NCI-H446 (cell line): ENCODE measurements at places on chromosomes 1 and 21.

DNA sequence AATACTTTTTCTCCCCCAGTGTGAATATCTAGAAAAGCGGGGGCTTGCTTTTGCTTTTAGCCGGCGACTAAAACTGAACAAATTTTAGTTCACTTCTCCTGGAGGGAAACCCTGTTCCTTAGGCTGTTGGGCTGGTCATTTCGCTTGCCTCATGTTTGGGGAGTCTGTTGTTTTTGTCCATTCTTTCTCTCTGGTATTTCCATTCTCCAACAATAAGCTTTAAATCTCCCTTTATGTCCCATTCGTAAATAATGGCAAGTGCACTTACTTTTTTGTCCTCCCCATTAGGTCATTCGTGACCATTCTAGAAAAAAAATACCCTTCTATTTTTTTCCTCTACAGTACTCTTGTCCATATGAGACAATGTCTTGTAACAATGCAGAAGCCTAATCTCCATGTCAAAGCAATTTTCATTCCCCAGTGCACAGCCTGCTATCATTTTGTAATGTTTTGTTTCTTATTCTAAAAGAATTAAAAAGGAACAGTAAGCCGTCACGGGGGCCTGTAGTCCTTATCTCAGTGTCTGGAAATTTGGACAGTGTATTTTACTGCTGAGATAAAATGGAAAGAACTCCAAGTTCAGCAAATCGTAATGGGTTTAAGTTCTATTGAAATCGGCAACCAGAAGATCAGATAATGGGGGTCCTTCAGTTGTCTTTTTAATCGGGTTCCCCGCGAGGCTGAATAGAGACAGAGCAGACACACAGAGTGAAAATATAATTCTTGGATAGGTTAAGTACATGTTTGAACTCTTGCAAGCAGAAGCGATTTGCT, 21.8 kb downstream of the PROX1 start:
- DNase-seq = no peak

- DNase-seq = no peak
Measured at GRCh38 chr1:207055386-207056001, 2.4 kb downstream of the PFKFB2 start.

GRCh38 chr1:185441605-185442004, 124.6 kb upstream of the IVNS1ABP start:
- no peak for DNase-seq

DNA sequence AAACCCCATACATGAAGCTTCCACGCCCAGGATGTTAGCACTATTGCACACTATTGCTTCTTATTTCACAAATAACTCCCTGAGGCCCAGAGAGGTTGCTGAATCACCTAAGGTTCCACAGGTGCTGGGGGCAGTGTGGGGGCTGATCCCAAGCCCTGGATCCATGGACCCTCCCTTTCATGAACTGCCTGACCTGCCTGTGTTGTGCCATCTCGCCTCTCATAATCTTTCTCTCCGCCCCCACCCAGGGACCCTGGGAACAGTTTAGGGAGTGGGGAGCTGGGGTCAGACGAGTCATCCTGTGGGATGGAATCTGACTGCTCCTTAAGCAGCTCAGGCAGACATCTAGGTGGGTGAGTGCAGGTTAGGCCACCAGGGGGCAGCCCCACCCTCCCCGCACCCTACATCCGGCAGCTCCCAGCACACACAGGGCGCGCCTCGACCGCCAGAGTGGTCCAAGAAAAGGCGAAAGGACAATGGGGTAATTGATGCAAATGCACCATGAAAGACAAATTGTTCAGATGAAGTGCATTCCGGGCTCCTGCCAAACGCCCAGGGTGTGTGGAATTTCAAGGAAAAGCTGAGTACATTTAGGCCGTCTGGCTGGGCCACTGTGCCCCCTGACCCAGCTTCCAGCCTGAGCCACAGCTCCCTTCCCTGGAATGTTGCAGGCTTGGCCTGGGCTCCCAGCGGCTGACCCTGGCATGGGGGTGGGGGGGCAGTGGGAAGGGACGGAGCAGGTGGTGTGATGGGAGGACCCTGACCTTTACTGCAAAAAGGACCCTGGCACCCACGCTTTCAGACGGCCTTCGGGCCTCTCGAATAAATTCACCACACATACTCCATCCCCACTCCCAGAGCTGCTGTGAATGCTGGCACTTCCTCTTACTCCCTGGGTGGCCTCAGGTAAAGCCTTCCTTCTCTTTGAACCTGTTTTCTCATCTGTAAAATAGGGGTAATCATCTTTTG, 20.8 kb downstream of the PHLDA3 start:
- no peak for DNase-seq

DNA sequence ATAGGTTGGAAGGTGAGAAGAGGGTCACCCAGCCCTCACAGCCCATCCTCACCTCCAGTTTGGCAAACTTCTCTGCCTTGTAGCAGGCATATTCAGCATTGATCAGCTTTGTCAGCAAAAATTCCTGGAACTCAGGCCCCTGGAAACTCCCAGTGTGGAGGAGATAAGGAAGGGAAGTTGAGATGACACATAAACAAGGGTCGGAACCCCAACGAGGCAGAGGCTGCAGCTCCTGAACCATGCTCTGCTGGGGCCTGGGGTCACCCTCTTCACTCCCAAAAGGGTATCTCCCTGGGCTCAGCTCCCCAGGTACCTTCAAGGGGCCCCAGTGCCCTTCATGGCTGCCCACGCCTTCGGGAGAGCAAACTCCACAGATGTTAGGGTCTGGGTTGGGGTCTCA, 60.4 kb downstream of the RAP1GAP start:
- no peak for DNase-seq

GRCh38 chr1:201531551-201532425, 7.1 kb upstream of the NAV1 start:
- no peak for DNase-seq

DNA sequence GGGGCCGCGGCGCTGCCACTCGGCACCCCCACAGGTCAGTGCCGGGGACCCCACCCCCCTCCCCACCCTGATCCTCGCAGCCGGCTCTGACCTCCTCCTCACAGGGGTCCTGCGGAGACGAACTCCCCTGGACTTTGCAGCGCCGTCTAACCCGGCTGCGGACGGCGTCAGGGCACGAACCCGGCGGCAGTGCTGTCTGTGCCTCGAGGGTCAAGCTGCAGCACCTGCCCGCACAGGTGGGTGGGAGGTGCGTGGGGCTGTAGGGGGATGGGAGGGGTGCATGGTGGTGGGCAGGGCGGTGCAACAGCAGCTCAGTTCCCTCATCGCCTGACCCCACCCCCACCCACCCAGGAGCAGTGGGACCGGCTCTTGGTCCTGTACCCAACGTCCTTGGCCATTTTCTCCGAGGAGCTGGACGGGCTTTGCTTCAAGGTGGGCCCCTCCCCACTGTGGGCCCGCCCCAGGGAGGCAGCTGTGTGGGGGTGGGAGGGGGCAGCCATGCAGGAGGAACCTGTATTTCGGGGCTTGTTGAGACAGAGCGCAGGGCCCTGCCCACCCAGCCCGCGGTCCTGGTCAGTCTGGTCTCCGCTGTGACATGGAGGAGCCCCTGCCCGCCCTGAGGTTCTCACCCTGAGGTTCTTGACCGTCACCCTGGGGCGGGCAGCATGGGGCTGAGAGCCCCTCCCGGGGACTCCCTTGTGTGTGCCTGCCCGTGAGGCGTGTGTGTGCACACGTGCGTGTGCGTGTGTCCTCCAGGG, 4.9 kb downstream of the PLEKHN1 start:
- no peak for DNase-seq

DNA sequence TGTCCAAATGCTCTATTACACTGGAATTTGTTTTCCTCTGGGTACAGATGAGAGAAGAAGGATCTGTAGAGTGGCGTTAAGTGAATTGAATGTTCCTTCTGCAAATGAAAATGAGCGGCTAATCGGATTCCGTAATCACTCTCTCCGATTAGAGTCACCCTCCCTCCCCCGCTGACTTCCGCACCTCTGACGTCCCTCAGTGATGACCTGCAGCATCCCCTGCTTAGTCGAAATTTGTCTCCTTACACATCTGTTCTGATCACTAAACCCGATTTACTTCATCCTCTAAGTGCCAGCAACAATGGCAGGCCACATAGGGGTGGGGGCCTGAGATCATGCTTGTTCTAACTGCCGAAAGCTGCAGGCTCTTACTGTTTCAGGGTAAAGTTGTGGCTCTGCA, 378.7 kb downstream of the SEC16B start:
- no peak for DNase-seq

- DNase-seq = no peak
Measured at GRCh38 chr1:34746101-34746500, 8.7 kb upstream of the GJB5 start.

DNA sequence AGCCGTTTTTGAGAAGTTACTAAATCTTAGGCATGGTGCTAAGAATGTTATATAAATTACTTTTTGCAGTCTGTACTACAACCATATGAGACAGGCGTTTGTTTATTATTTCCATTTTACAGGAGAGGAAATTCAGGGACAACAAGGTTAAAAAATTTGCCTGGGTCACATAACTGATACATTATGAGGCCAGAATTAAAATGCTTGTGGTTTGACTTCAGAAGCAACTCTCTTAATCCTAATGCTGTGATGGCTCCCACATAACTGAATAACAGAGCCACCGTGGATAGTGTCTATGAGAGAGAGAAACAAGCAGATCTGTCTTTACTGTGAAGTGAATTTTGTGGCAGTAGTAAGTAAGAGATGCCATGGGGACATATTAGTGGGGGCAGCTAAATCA, 184.9 kb downstream of the NCAM2 start:
- DNase-seq = no peak
